Sigmoid colon (tissue), 7 donors: ENCODE measurements at places on chromosomes 4 and X. TPM values are rescaled to one million over a fixed set of nuclear protein-coding genes. Genes with fewer than 3 reads are reported as not detected.

- no peak for DNase-seq
- no peaks in the 10 kb centered on the region for H3K36me3 ChIP-seq
- no peaks in the 10 kb centered on the region for H3K27me3 ChIP-seq
- peaks cover 4% of the 10 kb centered on the region for H3K4me1 ChIP-seq
- no peak overlapping the region for H3K27ac ChIP-seq
Observed at GRCh38 chrX:19723427-19723826, 164.0 kb downstream of the SH3KBP1 start.

Gene ARHGEF9
- 46.8 TPM for total RNA-seq

Gene DCLK2
- total RNA-seq, result 12.5 TPM

Gene FRMD7
- total RNA-seq, result not detected

Gene NUDT9
- 22.2 TPM for total RNA-seq

GRCh38 chr4:128737098-128737513 lies 72.4 kb upstream of the JADE1 start:
- H3K27me3 ChIP-seq, result no peaks in the 10 kb centered on the region
- H3K4me3 ChIP-seq, result no peak overlapping the region
- no peaks in the 10 kb centered on the region for H3K36me3 ChIP-seq
- H3K27ac ChIP-seq, result no peak overlapping the region
- no peaks in the 10 kb centered on the region for H3K4me1 ChIP-seq

Gene TMSB15A
- not detected for total RNA-seq
